ENCODE measurements at places on chromosomes 2 and 18.
A peak's percentile ranks its signal among the peaks of the same experiment; 100 is the strongest.

- no peak for DNase-seq
Observed at GRCh38 chr2:199997296-199997695, 41.9 kb downstream of the MAIP1 start.

DNA sequence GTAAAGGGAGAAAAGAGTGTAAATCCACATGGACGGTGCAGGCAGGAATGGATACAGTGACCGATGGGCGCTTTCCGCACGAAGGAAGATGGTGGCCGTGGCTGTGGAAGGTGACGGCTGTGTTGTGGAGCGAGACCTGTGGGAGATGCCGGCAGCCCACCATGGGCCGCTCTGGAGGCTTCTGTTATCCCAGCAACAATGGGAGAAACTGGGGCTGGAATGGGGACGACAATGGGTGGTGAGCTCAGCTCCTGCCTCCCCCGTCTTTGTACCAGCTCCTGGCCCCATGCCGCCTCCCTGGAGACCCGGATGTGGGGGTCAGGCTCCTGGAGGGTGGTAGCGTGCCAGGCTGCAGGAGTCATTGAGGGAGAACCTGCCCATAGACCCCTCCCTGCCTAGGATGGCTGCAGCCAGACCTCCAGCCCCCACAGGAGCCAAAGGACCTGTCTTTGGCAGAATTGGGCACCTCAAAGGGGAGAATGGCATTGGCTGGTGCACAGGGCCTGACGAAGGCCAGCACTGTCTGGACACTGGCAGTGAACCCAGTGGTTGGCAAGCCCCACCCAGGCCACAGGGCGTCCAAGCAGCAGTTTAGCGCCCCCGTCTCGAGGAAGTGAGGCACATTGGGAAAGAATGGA lies 72.6 kb downstream of the SLC66A2 start:
- DNase-seq: no peak

GRCh38 chr2:105866216-105867185 lies 121.8 kb downstream of the NCK2 start:
- no peak for DNase-seq

DNA sequence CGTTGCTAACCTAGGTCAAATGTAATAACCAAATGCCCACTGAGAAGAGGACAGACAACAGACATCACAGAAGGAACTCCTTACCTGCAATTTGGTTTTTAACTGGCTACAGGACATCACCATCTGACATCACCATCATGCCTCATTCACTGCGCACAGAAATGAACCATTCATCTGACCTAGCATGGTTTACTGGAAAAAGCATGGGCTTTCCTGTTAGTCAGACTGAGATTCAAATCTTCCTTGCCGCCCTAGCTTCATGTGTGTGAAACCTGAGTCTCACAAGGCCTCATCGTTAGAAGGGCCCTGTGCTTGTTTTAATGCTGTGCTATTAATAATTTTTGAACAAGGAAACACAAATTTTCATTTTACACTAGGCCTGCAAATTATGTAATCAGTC lies 1.1 kb upstream of the HIBCH start:
- DNase-seq: no peak

- DNase-seq: no peak
Observed at GRCh38 chr2:57882895-57883515, 163.6 kb upstream of the VRK2 start.

DNA sequence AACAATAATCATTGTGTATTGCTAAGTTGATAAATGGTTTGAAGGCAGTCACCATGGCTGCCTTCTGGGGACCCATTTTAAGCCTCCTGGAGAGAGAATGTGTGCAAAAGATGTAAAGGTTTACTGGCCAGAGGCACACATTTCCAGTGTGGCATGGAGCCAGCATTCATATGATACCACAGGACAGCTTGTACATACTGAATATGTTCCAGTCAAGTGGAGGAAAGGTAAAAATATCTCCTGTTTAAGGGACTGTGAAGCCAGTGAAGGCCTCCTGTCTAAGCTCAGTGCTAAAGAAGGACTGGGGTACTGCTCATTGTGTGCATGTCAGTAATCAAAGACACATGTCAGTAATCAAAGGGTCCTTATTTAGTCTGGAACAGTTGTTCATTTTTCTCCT lies 119.2 kb downstream of the BABAM2 start:
- DNase-seq: no peak

GRCh38 chr2:62472312-62472711 lies 33.7 kb downstream of the TMEM17 start:
- no peak for DNase-seq

DNA sequence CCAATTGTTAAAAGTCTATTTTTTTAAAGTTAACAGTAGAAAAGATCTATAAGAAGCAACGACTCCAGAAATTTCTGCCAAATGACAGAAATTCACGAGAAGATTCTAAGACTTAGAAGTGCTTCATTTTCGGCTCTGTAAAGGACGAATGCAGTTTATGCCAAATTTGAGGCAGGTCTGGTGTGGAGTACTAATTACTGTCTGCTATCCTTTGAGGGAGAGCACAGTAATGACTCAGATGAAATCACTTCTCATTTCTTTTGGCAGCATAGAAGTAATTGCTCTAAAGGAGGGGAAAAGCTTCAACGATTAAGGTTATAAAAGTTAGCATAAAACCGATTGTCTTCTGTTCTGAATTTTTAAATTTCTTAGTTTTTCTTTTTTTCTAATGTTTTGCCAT lies 11.4 kb downstream of the G6PC2 start:
- no peak for DNase-seq

DNA sequence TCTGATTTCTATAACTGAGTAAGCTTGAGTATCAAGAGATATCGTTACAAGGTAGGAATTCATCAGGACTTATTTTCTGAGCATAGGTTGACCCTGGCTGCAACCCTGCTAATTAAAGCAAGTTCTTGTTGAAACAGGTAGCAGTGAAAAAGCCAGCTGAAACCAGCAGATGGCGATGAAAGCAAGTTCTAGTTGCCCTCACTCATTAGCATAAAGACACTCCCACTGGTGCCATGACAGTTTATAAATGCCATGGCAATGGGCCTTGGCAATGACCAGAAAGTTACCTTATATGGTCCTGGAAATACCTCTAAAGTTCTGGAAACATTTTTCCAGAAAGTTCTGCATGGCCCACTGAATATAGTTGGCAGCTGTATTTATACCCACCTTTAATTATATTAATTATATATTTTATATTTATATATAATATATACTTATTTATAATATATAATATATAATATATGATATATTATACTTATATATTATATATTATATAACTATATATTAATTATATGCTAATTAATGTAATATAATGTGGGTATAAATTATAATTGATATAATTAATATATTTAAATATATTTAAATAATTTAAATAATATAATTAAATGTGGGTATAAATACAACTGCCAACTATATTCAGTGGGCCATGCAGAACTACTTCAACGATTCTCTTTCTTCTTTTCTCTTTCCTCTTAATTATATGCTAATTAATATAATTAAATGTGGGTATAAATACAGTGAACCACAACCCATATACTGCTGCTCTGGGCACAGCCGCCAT lies 188.0 kb downstream of the CDH7 start:
- DNase-seq: no peak

- DNase-seq: no peak
Observed at GRCh38 chr18:76657911-76658470, 162.9 kb upstream of the ZNF516 start.

GRCh38 chr2:164495491-164496223 lies 125.6 kb downstream of the GRB14 start:
- no peak for DNase-seq

DNA sequence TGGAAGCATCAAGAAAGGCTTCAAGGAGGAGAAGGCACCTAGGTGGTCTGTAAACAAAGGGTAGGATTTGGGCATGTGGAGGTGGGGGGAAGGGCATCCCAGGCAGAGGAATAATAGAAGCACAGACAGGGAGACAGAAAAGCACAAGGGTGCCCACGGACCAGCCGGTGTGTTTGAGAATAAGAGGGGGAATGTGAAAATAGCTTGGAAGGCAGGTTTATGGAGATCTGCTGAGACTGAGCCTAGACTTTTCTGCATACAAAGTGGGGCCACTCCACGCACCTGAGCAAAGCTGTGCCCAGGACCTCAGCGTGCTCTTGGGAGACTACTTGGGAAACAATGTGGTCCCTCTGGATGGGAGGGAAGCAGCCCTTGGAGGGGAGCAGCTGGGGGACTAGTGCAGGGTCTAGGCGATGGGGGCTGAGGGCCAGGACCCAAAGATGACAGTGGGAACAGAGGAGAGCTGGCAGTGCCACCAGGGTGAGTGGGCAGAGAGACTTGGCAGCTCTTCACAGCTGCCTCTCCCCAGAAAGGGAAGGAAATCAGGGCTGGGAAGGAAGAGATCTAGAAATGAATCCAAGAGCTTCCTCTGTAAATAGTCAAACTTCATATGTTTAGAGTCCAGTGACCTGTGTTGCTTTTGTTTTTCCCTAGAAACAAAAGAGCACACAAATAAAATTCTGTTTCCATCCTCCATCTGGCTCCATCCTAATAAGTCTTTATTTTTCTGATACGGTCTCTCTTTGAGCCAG lies 110.7 kb upstream of the SMAD7 start:
- no peak for DNase-seq

GRCh38 chr2:24816404-24816803 lies 23.2 kb downstream of the CENPO start:
- DNase-seq: no peak

GRCh38 chr2:135612319-135612718 lies 81.0 kb downstream of the R3HDM1 start:
- no peak for DNase-seq

DNA sequence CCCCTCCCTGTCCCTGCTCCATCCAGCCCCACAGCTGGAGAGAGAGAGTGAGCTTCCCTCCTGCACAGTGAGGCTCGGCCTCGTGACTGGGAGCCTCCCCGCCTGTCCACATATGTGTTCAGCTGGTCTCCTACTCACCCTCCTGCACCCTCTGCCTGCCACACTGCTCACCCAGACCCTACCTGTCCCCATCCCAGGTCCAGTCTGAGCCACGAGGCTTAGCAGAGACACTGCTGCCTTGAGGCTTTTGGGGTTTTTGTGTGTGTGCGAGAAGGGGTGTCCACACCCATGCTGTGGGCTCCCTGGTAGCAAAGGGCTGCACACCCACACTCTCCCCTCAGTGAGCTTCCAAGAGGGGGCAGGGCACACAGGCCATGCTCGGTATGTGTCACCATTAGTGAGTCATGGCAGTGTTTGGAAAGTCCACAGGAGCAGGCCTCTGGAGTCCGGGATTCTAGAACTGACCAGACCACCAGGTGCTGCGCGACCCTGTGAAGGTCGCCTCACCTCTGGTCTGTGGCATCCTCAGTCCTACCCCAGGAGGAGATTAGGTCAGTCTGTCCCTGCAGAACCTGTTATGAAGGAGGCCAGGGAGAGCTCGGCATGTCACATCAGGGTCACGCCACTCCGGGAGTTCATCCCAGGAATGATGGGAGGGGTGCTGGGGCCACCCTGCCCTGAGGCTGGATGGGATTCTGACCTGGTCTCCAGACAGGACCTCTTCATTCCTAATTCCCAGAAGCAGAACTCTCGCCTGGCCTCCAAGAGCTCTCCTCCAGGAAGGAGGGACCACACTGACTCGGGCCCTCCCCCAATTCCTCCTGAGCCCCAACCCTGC lies 39.9 kb upstream of the SMAD7 start:
- DNase-seq: no peak

GRCh38 chr2:206105038-206105437 lies 19.1 kb upstream of the INO80D start:
- DNase-seq: no peak

GRCh38 chr2:109143214-109144187 lies 14.5 kb downstream of the SH3RF3 start:
- DNase-seq: peak; percentile 45

- DNase-seq: no peak
Observed at GRCh38 chr2:47778698-47779425, 4.1 kb upstream of the MSH6 start.

- no peak for DNase-seq
Observed at GRCh38 chr2:131033786-131034121, 59.5 kb downstream of the FAM168B start.

- DNase-seq: no peak
Observed at GRCh38 chr2:164778723-164779122, 62.9 kb downstream of the COBLL1 start.

GRCh38 chr2:309148-309953 lies 21.5 kb upstream of the ALKAL2 start:
- no peak for DNase-seq

DNA sequence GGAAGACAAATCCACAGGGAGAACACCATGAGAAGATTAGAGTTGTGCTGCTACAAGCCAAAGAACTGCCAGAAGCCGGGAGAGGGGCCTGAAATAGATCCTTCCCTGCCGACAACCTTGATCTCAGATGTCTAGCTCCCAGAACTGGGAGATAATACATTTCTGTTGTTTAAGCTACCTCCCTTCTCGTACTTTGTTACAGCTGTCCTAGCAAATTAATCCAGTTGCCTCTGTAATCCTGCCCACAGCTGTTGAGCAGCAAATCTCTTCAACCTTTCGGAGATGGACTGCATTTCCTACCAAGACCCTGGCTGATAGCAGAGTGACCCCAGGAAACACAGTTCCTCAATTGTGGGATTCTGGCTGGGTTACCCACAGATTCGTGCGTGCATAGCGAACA lies 2.6 kb upstream of the TBC1D8 start:
- DNase-seq: no peak

DNA sequence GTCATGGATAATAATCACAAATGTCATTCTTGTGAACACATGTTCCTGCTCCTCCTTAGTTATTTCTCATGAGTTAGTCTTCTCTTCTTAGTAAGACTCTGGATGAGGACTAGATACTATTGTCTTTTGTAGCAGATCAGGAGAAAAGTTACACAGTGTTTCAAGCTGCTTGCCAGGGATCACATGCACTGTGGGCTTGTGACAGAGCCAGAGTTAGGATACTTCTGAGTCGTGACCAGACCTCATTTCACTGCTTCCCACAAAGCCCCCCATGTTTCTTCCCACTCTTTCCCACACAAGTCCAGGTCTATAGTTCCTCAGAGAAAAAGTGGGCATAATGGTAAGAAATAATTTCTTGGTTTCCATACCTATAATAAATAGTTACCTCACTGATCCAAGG lies 80.2 kb upstream of the LRATD1 start:
- no peak for DNase-seq

All from CD4-positive, alpha-beta T cell (primary cell).